ENCODE measurements at places on chromosomes 7 and 10.

DNA sequence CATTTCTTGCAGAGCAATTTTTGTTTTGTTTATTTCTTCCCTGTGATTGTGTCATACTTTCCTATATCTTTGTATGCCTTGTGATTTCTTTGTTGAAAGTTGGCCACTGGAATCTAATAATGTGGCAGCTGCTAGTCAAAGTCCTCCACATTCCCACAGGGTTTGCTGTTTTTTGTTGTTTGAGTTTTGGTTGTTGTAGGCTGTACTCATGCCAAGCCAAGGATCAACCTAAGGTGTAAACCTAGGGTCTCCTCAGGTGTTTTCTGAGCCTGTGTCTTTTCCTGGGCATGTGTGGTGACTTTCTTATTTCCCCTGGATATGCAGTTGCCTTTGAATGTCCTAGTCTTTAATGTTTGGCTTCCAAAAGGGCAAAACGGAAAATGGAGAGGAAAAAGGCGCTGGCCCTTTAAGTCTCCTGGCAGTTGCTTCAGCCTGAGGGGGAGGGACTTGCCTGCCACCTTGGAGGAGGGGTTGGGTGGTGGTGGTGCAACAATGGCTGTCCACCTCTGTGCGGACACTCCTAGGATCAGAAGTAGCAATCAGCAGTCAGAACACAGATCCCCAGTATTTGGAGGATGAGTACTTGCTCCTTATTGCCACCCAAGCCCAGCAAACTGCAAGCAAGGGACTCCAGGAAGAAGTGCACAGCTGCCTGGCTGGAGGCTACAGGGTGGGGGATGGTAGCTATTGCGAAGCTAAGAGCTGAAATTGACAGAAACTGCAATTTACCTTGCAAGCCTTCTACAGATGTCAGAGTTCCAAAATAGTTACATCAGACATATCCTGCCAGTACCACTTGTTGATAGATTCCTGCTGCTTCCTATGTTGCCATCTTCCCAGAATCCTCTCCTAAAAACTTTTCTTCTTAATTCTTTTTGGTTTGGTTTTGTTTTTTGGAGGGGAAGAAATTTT is 5.6 kb upstream of the ZNF518A start:
- DNase-seq = no peak

DNA sequence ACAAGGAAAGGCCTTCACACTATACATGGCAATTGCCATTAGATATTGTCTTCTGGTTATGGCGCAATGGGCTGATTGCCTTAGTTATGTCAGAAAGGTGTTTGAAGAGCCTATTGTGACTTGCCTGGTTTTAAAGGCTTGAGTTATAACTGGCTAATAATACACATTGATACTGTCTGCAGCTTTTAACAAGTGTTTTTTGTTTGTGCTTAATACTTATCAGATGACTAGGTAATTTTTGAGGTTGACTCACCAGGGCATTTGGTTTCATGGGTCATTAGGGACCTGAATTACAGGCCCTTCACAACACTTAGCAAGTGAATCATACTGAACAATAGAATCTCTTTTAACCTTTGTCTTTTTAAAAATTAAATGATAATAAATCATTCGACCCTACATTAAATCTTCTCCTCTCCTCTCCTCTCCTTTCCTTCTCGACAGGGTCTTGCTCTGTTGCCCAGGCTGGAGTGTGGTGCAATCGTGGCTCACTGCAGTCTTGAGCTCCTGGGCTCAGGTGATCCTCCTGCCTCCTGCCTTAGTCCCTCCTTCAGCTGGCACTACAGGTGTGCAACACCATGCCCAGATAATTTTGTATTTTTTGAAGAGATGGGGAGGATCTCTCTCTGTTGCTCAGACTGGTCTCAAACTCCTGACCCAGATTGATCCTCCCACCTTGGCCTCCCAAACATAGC is 196.3 kb downstream of the JCAD start:
- DNase-seq = no peak

DNA sequence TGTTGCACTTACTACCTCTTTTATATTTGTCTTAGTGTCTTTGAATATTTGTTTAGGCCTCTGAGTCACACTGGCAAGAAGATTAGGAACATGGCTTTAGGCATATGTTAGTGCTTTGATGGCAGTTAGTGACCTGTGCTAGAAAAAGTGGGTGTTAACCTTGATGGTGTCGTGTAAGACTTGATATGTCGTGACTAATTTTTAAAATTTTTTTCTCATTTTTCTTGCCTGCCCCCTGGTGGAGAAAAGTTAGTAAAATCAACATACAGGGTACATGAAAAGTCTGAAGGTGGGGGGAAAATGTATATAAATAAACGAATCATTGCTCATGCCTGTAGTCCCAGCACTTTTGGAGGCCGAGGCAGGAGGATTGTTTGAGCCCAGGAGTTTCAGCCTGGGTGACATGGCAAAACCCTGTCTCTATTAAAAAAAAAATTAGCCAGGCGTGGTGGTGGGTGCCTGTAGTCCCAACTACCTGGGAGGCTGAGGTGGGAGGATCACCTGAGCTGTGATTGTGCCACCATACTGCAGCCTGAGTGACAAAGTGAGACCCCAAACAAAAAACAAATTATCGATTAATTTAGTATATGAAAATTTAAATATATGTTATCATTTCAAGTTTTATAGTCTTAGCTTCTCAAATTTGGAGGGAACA is 44.6 kb downstream of the TAX1BP1 start:
- DNase-seq = no peak

- DNase-seq = no peak
Observed at GRCh38 chr10:69425511-69426298, 9.0 kb upstream of the TACR2 start.

GRCh38 chr7:54888067-54888733 is 129.2 kb upstream of the SEC61G start:
- DNase-seq = no peak

DNA sequence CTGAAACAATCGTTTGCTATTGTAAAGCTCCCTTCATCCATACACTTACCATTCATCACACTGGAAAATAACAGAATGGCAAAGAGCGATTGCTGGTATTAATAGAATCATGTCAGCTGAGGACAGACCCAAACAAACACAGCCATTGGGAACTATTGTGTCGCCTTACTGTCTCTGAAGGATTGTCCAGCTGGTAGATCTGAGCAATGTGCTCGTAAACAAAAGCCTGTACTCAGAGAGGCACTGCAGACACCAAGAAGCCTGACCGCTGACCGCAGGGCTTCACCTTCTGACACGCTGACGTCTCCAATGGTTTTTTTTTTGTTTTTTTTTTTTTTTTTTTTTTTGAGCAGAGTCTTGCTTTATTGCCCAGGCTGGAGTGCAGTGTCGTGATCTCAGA is 151.0 kb upstream of the FRMD4A start:
- DNase-seq = no peak

DNA sequence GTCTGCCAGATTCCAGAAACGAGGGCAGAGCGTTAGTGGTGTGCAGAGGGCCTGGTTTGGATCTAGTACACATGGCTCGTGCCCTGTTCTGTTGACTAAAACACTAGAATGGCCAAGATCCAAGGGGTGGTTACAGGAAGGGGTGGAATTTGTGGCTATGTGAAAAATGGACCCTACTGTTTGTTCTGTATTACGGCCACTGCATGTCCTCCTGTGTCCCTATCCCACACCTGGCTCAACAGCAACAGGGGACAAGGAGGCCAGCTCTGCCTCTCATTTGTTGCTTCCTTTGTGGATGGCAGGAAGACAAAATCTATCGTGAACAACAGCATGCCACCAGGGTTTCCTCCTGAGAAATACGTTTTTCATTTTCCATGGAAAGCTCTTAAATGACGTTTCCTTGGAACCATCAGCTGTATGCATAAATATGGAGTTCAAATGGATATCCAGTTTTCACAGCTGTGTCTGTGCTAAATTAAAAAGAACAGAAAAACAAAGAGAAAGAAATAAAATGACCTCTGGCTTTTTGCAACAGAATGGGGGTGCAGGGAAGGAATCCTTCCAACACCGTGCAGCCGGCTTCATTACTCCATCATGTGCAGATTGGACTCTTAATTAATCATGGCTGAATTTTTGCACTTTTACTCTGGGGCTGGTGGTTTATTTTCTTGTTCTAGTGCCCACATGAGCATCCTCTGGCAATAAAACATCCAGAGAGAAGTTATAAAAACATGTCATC is 318.9 kb downstream of the CXCL12 start:
- DNase-seq = no peak

- DNase-seq = no peak
Observed at GRCh38 chr10:118668228-118668952, 72.9 kb upstream of the PRLHR start.

GRCh38 chr10:17430647-17431355 is 23.6 kb downstream of the ST8SIA6 start:
- peak; percentile 45 for DNase-seq

- DNase-seq = no peak
Observed at GRCh38 chr10:44956717-44957706, 2.6 kb upstream of the RASSF4 start.

DNA sequence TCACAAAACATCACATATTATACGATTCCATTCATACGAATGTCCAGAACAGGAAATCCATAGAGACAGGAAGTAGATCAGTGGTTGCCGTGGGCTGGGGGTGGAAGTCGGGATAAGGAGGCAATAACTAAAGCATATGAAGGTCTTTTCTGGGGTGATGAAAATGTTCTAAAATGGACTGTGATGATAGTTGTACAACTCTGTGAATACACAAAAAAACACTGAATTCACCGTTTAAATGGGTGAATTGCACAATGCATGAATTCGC is 3.2 kb upstream of the INSIG1 start:
- no peak for DNase-seq

DNA sequence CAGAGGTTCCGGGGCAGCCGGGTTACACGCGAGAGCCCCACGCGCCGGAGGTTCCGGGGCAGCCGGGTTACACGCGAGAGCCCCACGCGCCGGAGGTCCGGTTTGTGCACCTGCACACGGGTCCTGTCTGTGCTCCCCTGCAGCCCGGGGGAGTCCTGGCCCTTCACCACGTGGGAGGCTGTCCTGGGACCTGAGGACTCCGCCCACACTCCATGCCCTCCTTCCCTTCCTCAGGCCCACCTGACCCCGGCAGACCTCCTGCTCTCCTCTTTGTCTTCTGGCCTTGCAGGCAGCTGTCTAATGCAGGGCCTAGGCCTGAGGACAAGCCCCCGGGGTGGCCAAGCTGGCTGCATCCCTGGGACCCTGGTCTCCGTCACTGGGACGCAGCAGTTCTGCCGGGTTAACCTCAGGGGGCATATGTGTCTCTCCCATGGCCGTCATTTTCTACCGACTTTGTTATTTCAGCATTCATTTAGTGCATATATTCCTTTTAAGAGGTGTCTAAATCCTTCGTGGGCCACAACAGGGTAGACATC is 374.6 kb downstream of the DNAJB6 start:
- DNase-seq = no peak

DNA sequence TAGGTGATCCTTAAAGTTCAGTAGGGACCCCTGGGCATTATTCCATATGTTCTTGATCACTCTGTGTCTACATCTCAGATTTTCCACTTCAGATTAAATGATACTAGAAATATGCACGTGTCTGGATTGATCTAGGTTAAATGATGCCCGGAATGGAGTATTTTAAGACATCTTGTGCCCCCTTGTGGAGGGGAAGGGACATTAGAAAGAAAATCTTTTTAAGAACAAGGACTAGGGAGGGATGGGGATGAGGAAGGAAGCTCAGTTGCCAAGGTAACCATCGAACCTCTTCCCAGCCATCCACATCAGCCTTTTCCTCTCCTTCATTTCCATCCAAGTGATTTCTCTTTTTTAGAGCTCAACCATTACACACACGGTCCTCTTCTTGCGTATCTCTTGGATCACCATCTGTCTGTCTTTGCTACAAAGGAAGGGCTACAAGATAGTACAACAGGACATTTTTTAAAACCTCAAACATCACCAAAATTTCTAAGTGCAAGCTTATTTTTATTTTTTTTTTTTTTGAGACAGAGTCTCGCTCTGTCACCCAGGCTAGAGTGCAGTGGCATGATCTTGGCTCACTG is 40.5 kb downstream of the PRSS2 start:
- DNase-seq = no peak

GRCh38 chr10:46330894-46331293 is 44.1 kb downstream of the ANTXRL start:
- no peak for DNase-seq

- DNase-seq = no peak
Observed at GRCh38 chr7:91784469-91784868, 96.0 kb downstream of the MTERF1 start.

DNA sequence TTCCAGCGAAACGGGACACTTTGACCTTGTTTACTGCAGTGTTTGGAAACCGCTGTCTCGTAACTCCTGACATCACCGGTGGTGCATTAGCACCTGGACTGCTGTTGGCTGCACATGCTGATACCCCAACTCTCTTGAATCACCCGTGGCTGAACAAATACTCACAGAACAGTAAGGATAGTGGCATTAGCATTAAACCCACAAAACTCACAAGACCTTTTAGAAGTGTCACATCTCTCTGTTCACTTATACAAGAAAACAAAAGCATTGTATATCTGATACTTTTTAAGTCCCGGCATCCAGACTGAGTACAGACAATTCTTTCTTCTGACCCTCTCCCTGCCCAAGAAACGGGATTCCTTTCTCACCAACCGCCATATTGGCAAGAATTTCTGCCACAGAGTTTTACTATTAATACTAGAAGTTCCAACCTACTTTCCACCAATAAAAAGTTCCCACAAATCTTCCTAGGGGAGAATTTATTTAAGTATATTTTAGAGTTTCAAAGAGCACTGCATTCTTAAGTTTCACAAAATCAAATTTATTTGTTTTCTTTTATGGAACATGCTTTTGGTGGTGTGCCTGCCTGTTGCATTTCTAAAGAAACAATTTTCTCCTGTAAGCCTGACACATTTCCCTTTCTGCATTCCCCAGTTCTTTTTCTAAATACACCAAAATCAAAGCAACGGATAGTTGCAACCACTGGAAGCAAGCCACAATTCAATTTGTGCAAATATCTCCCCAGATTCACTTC is 208.4 kb upstream of the KLF14 start:
- DNase-seq = no peak

DNA sequence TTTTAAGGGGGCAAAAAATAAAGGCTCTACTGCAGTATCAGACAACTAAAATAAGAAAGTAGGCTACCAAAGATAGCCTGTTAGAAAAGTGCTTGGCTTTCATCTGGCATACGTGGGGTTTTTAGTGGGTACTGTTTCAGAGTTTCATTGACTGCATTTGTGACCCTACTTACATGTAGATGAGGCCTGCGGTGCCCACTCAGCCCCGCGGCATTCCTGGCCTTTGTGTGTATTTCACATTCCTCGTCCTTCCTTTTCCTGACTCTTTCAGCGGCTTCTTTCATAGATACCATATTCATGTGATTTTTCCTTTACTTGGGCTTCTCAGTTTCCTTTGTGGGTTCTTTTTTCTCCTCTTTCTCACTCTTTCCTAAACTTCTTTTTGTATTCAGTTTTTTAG is 50.7 kb downstream of the UBE3C start:
- no peak for DNase-seq

- DNase-seq = no peak
Observed at GRCh38 chr10:101837748-101838147, 5.9 kb downstream of the KCNIP2 start.
